ENCODE measurements at places on chromosomes 4 and X.

GRCh38 chrX:24465532-24465865 lies 413 bp downstream of the PDK3 start:
- no peak for DNase-seq

DNA sequence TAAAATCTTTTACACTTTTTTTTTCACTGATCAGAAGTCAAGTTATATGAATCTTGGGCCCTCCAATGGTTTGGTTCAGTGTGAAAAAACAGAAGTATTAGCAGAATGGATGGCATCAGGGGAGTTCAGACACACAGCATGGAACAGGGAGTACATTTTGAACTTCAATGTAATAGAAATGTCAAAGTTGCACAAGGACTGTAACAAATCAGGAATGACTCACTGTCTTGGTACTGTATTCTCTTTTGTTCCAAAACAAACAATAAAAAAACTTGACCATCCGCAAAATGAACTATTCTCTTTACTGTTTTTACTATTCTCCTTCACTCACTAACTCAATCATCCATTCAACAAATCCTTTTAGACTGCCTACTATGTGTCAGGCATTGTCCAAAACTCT lies 401.0 kb downstream of the FSTL5 start:
- no peak for DNase-seq

GRCh38 chrX:45172890-45173289 lies 27.8 kb downstream of the DIPK2B start:
- DNase-seq, result no peak

- peak; percentile 53 for DNase-seq
Measured at GRCh38 chrX:154534526-154535322, 11.9 kb downstream of the G6PD start.

- DNase-seq, result no peak
Measured at GRCh38 chrX:67555578-67556203, 11.9 kb downstream of the AR start.

GRCh38 chr4:140839888-140840790 lies 84.0 kb upstream of the TBC1D9 start:
- DNase-seq, result no peak

DNA sequence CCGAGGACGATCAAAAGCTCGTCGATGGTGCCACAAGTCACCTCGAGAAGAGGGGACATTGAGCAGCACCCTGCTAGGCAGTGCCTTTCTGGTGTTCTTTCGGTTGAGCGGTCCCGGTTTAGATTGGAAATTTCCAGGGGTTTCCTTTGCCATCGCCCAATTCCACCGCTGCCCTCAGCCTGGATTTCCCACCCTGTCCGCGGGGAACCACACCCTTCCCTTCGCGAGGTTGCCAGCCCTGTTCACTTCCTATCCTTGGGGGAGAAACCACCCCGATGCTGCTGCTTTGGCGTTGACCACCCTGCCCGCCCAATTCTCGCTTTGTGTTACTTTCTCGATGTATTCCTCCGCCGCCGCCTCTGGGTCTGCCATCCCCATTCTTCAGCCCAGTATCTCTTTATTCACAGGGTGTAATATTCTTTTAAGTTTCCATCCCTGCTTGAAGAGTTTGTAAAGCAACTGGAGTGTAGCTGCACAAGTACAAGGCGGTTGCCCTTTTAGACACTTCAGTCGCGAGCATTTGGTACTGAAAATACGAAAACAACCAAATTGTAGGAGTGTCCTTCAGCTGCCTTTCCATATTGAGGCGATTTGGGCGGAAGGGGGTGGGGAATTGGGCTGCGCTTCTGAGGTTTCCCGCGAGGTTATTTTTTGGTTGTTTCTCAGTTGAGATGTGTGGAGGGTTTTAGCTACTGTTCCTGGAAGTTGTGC lies 1.1 kb downstream of the OGT start:
- DNase-seq, result no peak

DNA sequence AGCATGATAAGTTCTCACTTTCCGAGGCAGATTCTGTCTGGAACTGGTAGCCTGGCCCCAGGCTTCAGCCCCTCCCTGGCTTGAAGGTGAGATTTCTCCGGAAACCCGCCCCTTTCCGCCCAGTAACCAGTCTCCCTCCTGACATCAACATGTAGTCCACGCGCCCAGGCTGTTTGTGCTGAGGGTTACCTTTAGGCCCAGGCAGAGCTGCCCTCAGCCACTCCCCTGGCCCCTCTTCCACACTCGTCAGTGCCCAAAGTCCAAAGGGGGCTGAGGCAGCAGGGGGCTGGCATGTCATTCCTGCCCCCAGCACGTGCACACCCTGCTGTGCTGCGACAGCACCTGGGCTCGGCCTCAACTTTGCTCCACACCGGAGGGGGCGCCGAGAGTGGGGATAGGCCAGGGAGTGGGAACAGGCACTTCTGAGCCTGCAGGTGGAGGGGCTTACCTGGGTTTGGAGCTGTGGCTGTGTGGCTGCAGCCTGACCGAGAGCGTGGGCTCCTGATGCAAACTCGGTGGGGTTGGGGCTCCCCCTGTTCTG lies 69.5 kb upstream of the ANK2 start:
- DNase-seq, result no peak

GRCh38 chr4:163595580-163595979 lies 101.1 kb downstream of the TMA16 start:
- no peak for DNase-seq

GRCh38 chrX:152813206-152813605 lies 17.4 kb downstream of the CETN2 start:
- no peak for DNase-seq

DNA sequence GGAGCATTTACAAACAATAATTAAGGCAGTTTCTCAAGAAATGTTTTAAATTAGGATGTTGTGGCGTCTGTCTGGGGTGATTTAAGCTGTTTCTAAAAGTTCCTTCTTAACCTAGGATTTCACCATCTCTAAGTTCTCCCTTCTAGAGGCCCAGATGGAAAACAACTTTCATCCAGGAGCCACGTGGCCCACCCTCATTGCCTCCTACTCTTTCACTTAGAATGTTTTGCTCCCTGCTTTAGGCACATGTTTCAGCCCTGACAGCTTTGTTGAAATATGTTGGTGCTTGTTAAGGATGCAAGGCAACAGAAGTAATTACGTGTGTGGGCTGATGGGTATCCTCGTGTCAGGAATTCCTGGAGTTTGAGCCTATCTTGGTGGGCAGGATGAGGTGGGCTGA lies 131.3 kb downstream of the GUCY2F start:
- DNase-seq, result no peak

GRCh38 chrX:87518504-87518903 lies 902 bp downstream of the KLHL4 start:
- DNase-seq, result no peak

DNA sequence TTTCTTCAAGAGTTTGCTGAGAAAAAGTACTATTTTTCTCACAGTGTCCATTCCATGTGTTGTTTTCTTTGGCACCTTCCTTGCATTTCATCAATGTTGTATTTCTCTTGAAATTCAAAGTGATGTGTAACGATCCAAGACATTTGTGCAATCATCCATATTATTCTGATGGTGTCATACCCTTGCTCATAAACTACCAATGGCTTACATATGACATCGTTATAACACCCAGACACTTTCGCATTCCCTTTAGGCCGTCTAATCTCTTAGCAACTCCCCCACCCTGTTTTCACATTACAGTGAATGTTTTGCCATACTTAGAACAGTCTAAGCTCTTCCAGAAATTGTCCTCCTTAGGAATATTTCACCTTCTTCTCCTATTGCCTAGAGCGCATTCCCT lies 1779.0 kb downstream of the PCDH7 start:
- DNase-seq, result no peak

DNA sequence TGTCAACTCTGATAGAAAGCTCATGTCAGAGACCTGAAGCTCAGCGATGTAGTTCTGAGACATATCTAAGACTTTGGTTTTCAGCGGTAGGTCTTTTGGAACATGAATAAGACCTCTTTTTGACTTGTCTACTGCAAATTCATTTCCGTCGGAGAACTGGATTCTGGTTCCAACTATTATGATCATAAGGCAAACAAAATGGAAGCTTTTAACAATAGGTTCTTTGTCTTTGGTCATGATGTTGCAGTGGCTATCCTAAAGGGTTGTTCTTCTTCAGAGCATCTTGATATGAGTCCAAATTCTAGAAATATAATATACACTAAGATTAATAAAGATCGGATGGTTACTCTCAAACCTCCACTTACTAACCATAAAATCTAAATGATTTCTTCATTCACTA lies 24.6 kb upstream of the TLR1 start:
- DNase-seq, result no peak

DNA sequence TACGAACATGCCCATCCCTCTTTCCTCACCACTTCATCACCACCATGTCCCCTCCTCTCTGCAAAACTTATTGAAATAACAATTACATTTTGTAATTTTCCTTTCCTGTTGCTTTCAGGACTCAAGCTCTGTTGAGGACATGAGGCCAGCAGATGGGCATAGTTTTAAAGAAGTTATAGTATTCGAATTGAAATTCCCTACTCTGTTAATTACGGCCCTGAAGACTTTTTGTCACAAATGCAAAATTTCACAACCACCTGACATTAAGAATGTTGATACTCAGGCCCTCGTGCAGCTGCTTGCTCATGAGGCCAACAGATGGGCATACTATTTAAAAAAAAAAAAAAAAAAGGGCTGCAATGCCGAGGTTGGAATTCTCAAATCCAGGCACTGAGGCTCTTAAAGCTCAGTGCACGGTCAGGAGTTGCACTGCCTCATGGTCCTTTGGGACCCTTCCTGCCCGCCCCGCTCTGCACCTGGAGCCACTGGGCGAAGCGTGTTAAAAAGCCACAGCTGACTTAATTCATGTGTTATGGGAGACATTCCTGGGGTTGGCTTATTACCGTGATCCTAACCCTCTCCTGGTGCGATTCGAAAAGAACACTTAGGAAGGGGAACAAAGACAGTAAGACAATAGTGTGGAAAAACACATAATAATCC lies 34.2 kb upstream of the FAT1 start:
- DNase-seq, result no peak

GRCh38 chrX:53003111-53003510 lies 44.8 kb upstream of the FAM156A start:
- DNase-seq, result no peak

GRCh38 chr4:76898949-76899645 lies 1.2 kb upstream of the SOWAHB start:
- no peak for DNase-seq

DNA sequence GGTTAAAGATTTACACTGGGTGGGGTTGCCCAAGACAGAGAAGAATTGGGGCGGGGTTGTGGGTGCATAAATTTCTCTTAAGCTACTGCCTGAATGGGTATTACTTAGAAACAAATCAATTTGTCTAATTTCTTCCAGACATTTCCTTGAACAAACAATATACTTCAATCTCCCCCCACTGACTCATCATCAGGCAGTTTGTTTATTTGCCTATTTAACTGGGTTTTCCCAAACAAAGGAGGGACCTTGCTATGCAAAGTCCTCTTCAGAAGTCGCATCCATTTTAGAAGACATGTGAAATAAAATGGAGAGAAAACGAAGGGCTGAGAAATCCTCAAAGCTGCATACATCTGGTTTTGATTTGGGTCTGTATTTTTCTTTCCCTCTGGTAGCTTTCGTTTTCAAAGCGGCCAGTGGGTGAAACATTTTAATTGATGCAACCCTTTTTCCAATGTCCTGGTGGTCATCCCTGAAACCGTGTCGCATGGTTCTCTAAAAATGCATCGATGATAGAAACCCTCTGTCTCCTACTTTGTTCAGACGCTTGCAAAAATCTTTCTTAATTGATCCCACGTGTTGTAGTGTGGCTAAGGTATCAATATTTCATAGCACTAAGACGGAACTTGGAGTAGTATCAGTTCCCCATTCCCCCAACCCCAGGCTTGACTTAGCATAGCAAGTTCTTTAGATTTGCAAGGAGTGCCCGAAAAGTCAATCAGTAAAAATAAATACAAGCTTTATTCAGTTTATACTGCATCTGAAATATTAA lies 115.1 kb upstream of the MXRA5 start:
- DNase-seq, result no peak

- DNase-seq, result no peak
Measured at GRCh38 chrX:150616179-150616862, 47.9 kb downstream of the MTM1 start.

DNA sequence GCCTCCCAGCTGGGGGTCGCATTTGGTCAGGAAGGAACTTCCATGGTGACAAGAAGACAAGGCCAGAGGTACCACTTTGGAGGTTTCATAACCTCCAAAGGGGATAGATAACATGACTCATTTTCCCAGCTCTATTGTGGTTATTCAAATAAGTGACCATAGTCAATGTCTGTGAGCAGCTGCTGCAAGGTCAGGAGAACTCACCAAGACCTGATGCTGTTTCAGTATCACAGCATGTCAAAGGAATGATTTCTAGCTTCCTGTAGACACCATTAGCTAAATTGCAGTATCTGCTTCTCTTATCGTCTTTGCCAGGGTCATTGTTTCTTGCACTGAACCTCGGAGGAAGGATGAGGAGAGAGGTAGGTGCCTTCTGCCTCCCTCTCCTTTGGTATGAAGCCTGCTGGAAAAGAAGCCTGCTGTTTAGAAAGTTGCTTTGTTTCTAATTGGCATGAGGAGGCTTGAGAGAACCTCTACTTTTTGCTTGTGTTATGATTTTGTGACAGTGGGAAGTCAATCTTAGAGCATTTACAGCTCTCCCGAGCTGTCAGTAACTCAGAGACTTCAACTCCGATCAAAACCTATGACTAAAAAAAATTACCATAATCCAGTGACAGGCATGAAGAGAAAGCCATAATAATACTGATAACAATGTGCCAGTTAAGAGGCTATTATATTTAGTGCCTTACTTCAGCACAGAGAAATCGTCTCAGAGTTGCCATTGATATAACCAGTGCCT lies 38.0 kb upstream of the GATB start:
- DNase-seq, result no peak

DNA sequence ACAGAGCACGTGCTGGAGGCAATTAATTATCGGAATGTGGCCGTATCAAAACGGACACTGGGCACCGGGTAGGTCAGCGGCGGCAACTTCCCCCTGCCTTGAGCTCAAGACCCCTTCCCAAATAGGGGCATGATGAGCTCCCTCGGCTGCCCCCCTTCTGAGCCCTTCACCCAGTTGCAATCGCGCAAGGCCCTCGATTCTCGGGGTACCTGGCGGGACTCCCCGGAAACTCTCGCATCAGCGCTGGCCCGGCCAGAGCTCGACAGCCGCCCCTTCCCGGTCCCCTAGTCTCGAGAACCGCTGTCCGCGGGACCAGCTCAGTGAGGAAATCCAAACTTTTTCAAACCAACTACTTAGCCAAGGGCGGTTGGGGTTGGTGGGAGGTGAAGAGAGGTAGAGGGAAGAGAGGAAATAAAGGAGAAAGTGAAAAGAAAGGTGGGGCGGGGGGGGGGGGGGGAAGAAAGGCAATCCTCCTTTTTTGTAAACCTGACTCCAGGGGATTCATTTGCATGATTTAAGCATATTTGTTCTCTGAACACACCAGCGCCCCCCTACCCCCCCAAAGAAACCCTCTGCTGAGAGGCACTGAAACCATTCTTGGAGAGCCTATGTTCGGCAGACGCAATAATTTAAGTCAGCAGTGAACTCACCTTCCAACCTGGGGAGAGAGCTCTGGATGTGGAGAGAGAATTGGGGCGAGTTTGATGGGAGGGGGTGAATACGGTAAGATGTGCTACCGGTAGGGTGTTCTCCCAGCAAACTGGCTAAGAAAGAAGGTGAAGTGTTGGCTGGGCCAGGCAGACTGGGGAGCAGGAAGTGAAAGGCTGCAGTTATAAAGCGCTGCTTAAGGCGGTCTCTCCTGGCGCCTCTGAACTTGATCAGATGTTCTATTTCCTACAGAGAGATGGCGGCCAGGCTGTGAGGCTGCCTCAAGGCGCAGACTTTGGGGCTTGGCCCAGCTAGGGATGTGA lies 2.0 kb upstream of the ZIC3 start:
- DNase-seq, result no peak

Measured in cerebellar nuclear complex (tissue), 1 donor.